RWPE1 (cell line): ENCODE measurements at places on chromosomes 12 and 14.
A peak's percentile ranks its signal among the peaks of the same experiment; 100 is the strongest.

DNA sequence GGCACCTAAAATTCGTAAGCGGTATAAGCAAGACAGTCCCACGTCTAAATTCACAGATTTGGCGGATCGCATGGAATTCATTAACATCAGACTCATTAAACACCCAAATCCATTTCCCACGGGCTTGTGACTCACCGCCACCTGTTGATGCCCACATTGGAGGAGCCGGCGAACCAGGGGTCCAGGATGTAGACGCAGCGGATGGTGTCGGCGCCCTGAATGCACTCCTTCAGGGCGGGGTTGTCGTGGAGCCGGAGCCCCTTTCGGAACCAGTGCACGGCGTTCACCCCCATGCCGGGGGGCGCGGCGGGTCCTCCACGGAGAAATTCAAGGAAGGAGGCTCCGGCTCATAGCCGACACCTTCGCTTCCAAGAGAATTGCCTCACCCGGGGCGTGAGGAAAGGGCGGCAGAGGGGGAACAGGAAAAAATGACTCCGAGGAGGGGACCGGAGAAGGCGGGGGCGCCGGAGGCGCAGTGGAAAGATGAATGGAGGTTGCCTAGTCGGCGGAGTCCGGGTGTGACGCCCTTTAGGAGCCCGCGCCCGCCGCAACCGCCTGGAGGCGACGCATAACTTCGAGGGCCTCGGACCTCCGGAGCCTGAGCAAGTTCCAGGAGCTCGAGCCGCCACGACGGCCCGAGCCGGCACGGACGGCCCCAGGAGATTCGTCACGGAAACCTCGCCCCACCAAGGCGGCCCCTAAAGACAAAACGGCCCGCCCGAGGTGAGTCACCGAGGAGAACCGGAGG, 506 bp downstream of the CRY1 start:
- DNase-seq = peak; percentile 41

DNA sequence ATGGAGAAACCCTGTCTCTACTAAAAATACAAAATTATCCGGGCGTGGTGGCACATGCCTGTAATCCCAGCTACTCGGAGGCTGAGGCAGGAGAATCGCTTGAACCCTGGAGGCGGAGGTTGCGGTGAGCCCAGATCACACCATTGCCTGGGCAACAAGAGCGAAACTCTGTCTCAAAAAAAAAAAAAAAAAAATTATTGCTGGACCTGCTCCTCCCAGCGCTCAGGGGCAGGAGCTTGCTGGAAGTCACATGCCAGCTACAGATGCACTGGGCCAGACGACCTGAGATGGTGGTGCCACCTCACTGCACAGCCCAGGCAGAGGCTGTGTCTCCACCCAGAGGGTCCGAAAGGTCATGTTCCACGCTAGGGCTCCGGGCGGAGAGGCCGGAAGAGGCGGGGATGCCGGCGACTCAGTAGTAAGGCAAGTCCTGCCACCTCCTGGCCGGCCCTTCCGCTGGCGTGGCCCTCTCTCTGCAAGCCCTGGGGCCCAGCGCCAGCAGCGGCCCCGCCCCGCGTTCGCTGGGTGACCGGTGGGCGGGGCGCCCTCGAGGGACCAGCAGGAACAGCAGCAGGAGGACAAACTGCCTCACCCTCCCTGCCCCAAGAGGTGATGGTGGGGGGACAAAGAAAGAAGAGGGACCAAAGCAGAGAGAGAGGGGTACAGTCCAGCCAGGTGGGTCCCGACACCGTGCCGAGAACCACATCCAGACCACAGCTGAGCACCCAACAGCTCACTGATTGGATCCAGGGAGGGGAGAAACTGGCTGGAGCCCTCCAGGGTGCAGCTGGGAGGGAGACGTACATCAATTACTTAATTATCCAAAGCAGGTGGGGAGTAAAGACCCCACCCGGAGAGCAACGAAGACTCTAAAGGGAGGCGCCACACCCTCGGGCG, 3.6 kb upstream of the RHOF start:
- no peak for DNase-seq

GRCh38 chr12:52525661-52526499, 5.7 kb upstream of the KRT5 start:
- no peak for DNase-seq

- no peak for DNase-seq
Observed at GRCh38 chr12:107351713-107352112, 258.4 kb upstream of the CRY1 start.

DNA sequence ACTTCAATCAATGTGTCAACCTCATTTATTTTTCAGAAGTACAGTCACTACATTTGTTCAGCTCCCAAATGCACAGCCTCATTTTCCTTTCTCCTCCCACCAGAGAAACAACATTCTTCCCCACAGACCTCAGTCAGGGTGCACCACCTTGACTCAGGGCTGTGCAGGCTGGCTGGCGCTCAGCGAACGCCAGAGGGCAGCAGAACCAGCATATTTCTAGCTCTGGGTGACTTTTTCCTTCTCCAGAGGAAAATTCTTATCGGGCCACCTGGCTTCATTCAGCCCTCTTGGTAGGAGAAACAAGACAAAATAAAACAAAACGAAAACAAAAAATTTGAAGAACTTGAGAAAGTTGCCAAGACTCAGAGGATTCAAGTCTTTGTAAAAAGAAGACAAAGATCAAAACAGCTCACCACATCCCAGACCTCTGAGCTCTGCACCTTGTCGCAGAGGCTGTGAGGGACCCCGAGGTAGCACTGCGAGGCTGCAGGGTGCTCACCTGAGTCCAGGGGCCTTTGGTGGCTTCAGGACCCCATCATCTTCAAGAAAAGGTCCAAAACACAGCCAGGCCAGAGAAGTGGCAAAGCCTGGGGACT, 33.7 kb downstream of the PAH start:
- DNase-seq = peak; percentile 40

- no peak for DNase-seq
Observed at GRCh38 chr12:131163189-131163738, 209.6 kb downstream of the ADGRD1 start.

DNA sequence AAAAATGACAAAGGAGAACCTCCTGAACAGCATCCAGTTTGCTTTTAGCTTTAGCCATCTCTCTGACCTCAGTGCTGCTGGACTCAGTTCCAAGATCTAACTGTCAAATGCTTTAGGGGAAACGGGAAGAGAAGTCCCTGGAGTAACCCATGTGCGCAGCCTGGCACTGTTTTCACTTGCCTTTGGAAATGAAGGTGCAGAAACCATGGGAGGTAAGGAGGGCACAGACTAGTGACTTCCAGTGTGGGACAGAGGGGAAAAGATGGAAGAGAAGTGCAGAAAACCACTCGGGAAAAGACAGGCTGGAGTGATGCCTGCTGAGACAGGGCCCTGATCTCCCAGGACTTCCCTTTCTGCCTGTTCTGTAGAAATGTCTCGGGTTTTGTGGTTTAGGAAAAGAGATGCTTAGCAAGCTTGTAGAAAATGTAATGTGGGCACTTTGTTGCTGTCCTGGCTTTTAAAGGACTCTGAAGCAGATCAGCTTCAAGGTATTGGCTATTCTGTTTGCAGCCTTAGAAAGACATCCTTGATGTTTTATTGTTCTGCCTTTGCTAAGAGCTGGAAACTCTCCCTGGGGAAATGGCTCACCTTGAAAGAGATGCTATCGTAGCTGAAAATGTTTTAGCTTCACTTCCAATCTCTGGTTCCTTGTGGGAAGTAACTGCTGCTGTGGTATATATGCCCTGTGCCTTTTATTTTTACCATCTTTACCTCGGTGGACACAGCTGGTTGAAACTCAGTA, 124.6 kb upstream of the HIF1A start:
- DNase-seq = no peak

- no peak for DNase-seq
Observed at GRCh38 chr12:124302807-124303578, 8.1 kb downstream of the RFLNA start.

- DNase-seq = peak; percentile 31
Observed at GRCh38 chr14:26773906-26774593, 176.2 kb upstream of the NOVA1 start.

DNA sequence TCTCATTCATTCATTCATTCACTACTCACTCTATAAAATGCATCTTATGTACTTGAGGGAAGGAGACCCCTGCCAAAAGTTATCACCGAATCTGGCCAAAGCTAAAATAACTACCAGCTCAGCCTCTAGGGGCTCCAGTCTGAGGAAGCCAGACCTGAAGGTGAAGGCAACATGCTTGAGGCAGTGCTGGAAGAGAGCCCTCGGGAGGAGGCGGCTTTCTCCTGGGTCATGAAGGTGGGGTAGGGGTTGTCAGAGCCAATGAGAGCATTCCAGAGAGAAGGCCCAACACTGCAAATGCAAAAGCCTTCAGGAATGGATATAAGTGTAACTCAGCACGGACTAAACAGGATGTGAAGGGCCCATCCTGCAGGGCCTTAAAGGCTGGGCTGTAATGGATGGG, 62.4 kb downstream of the GSC start:
- no peak for DNase-seq

GRCh38 chr12:56998981-56999380, 7.4 kb downstream of the ZBTB39 start:
- no peak for DNase-seq

GRCh38 chr12:49568442-49569162, 660 bp upstream of the MCRS1 start:
- peak; percentile 19 for DNase-seq

DNA sequence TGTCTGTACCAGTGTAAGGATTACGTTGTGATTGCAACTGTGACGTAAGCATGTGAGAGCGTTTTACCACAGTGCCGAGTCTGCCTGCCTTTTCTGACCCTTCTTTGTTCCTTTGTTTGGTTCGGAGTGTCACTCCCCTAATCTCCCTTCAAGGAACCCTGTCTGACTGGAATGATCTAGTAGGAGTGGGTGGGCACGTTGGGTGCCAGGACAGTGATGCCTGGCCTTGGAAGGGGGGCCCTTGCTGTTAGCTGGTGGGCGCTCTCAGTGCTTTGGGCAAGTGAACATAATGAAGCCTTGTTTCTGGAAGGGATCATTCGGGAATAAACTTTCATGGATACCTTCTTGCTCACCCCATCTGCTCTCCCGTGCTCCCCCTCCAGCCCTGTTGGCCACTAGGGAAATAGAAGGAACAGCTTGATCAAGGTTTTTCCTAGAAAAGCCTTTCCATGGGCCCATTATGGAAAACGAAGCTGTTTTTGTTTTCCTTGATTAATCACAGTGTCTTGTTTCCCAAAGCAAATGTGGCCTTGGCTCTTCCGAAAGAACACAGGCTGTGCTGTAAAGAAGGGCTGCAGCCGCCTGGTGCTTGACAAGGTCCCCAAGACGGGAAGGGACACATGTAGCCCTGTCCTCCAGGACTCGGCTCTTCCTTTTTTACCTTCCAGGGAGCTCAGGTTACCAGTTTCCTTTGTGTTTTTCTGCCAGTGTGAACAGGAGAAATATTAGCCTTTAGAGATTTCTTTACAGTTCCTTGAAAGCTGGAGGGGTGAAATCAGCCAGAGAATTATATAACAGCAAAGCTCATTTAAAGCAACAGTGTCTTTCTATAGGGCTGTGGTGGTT, 215.5 kb downstream of the CRADD start:
- no peak for DNase-seq

- DNase-seq = no peak
Observed at GRCh38 chr12:99137124-99137855, 492.2 kb downstream of the APAF1 start.

DNA sequence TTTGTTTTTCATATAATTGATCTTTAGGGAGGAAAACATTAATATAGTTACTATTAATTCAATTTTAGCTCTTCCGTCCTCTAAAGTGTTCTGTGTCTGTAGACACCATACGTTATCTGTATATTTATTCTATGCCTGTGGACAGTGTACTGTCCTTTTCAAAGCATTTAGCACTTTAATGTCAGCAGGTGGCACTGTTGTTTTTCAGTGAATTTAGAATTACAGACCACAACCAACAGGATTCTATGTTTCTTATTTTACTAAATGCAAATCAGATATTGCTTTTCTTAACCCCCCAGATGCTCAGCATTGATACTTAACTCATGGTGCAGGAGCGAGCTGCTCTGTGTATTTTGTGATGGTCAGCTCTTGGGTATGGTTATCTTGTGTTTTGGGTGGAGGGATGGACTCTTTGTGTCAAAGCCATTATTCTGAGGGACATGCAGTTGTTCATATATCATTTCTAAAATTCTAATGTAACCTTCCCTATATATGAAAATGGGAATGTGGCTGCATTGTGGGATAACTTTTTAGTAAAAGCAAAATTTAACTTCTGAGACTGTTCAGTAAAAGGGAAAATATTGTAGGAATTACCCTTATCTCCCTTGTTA, 65.2 kb downstream of the PAPOLA start:
- DNase-seq = no peak

GRCh38 chr12:75329918-75330826, at the start of gene CAPS2:
TSS of gene CAPS2 (minus strand) at chr12:75330324. CDS start at chr12:75326498, 3,826 bp downstream.
- DNase-seq = peak; percentile 71

GRCh38 chr12:119780786-119781434, 96.2 kb downstream of the CIT start:
- peak; percentile 60 for DNase-seq

DNA sequence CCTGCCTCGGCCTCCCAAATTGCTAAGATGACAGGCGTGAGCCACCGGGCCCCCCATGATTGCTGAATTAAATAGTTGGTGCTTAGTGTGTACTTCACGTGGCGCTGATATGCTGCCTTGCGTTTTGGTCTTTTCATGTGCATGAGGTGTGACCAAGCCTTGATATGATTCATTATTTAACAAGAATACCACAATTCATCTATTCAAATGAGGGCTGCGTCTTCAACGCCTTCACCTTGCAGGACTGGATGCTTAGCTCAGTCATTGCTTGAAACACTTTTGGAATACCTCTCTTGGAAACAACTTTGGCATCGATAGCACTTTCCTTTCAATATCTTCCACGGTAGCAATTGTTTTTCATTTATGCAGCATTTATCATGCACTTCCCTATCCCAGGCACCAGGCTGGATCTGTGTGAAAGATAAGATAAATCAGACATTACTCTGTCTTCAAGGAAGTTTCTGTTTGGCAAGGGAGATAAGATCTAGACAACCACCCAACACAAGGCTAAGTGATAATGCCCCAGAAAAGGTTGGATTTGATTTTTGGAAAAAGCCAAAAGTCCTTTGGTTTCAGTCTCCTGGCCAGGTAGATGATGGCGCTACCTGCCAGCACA, 1.3 kb upstream of the TEAD4 start:
- no peak for DNase-seq

- DNase-seq = no peak
Observed at GRCh38 chr14:96585672-96586013, 83.5 kb downstream of the PAPOLA start.

- no peak for DNase-seq
Observed at GRCh38 chr14:91647856-91648255, 84.0 kb downstream of the CATSPERB start.

- DNase-seq = no peak
Observed at GRCh38 chr12:47791351-47791746, 18.3 kb downstream of the SLC48A1 start.

- no peak for DNase-seq
Observed at GRCh38 chr12:51717326-51717925, 126.4 kb downstream of the SCN8A start.

DNA sequence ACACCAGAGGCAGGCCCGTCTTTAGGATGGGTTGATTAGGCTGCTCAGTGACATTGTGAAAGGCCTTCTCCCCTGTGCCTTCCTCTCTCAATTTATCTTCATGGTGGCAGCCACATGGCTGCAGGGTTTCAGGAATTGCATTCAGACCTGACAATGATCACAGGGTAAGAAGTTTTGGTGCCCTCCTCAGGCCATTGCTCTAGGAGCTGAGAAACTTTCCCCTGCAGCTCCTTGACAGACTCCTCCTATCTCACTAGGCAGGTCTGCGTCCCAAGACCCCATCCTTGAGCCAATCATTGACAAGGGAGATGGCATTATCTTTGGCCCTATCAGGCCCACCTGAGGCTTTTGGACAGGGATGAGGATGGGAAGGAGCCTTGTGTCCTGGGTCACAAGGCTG, 57.4 kb upstream of the ANO4 start:
- no peak for DNase-seq
